HuH-7 (cell line): ENCODE measurements at places on chromosomes 13 and 19.

DNA sequence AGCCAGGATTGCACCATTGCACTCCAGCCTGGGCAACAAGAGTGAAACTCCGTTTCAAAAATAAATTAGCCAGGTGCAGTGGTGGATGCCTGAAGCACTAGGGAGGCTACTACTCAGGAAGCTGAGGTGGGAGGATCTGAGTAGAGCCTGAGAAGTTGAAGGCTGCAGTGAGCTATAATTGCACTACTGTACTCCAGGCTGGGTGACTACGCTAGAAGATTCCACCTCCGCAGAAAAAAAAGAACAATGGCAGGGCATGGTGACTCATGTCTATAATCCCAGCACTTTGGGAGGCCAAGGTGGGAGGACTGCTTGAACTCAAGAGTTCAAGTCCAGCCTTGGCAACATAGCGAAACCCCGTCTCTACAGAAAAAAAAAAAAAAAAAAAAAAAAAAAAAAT, 20.5 kb downstream of the HAUS8 start:
- DNase-seq, result no peak

GRCh38 chr13:99326012-99326411, 18.8 kb upstream of the GPR183 start:
- no peak for DNase-seq

DNA sequence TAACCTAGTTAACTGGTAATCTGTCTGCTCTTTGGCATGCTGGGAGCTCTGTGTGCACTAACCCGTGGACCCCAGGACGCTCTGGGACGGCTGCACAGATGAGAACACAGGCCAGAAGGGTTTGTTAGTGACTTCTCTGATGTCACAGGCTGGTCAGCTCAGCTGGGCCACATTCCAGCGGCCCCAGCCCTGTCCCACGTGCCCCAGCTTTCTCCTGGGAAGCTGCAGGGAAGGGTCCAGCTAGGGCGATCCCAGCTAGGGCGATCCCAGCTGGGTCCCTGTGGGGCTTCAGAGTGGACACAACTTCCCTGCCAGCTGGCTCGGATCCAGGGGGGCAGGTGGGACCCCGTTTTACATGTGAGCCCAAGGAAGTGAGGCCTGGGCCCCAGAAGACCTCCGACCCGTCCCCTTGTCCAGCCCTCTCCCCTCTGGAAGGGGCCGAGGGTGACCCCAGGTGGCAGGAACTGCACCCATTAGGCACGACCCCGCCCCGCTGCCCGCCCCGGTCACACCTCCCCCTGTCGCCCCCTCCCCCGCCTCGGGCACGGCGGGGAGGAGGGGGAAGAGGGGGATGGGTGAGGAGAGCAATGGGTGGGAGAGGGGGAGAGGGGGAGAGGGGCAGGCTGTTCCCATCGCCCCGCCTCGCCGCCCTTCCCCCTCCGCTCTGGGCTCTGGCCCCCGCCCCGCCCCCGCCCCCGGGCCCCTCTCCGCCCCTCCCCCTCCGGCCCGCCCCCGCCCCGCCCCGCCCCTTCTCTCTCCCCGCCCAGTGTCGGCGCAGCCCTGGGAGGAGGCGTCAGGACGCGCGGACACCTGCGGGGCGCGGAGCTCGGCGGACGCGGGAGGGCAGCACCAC, 75.2 kb upstream of the MCF2L start:
- peak; percentile 87 for DNase-seq

GRCh38 chr19:56699552-56699951, 28.0 kb upstream of the ZNF835 start:
- DNase-seq, result no peak

GRCh38 chr19:45569619-45570421, 14.8 kb downstream of the OPA3 start:
- DNase-seq, result peak; percentile 68

- no peak for DNase-seq
Observed at GRCh38 chr13:113152691-113152983, 5.8 kb upstream of the PROZ start.

DNA sequence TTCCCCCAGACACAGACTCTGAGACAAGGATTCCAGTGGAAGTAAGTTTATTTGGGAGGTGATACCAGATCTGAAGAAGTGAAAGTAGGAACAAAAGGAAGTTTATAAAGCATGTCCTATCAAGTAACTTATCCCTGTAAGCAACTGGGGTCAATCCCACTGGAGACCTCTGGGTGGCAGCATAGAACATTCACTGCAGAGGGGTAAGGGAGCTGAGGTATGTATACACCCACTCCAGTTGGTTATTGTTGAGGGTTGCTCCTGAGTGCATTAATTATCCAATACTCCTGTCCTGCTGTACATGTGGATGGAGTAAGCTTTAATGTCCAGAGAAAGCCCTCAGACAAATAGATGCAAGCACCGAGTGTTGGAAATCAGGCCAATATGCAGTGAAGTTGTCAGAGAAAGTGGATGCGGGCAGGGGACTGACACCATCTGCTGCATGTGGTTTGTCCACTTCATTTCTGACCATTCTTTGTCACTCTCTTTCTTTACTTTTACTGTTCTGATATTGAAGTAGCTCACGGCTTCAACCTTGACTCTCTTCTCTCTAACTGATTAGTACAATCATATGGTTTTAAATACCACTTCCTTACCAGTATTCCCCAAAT, 46.7 kb downstream of the NOTCH3 start:
- DNase-seq, result peak; percentile 63
